Mucosa of descending colon (tissue), 3 donors: ENCODE measurements at places on chromosomes 7 and 10. TPM values are rescaled to one million over a fixed set of nuclear protein-coding genes. Genes with fewer than 3 reads are reported as not detected.

TMEM26 gene
- total RNA-seq = 1.2 TPM

TMEM236 gene
- 59.9 TPM for total RNA-seq

PDE1C gene
- total RNA-seq = 2.5 TPM

ATP5F1C gene
- 323 TPM for total RNA-seq

POT1 gene
- 13.7 TPM for total RNA-seq

ZNF680 gene
- 9.9 TPM for total RNA-seq

DNA sequence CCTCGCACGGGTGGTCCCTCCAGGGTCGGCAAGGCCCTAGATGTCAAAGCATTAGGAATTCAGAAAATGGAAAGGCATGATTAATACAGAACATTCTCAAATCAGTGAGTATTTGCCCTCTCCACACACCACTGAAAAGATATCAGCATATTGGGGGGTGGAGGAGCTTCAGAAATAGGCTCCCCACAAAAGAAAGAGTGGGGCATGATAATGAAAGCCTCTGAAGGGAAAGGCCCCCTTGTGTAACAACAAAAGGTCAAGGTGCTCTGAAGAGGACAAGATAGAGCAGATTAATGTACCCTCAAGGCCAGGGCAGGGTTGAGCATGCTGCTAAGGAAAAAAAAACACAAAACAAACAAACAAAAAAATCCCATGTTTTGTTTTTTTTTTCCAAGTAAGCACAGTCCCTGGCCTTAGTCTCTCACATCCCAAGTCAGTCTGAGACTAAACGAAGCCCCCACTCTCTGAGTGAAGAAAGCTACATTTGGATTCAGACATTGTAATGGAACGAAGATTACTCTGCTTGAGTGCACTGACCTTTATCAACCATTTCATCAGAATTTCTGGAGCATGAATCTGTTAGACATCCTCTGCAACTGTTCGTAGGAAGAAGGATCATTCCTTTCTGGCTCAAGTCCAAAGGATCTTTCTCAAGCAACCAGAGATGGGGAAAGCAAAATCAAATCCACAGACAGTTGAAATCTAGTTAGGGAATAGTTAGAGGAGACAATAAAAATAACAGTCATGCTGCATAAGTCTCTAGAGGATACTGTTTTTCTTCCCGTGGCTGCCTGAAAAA lies 27.4 kb upstream of the DGKI start:
- no peak for DNase-seq

DNA sequence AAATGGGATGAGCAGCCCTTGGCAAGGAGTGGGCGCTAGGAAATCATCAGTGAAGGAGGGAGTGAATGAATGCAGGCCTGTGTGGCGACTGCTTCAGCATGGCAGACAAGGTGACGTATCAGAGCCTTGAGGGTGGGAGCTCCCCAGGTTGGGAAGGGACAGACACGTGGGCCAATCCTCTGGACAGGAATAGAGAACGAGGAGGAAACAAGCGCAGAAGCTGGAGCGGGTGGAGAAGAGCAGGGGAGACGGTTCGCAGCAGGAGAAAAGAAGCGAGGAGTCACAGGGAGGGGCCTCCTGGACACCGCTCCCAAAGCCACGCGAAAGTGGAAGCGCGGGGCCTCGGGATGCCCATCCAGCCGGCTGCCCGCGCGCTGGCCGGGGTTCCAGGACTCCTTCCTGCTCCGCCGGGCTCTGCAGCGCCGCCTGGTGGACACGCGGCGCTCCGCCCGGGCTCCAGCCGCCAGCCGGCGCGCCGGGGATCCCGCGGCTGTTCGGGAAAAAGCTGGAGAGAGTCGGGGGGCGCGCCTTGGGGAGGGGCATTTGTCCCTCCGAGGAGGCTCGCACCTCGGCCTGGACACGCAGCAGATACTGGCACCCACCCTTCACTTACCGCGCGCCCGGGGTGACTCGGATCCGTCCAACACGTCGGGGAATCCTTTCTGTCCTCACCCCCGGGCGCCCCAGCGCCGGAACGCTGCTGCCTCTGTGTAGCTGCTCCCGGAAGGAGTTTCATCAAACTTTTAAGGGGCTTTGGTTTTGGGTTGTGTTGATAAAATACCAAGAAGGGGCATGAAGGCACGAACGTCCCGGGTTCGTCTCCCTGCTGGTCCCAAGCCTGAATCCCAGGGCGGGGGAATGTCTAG lies 6.3 kb downstream of the ZNF503 start:
- peak; percentile 82 for DNase-seq

- no peak for DNase-seq
These were observed 180.9 kb downstream of the CDK14 start for GRCh38 chr7:90777041-90777440.

DNA sequence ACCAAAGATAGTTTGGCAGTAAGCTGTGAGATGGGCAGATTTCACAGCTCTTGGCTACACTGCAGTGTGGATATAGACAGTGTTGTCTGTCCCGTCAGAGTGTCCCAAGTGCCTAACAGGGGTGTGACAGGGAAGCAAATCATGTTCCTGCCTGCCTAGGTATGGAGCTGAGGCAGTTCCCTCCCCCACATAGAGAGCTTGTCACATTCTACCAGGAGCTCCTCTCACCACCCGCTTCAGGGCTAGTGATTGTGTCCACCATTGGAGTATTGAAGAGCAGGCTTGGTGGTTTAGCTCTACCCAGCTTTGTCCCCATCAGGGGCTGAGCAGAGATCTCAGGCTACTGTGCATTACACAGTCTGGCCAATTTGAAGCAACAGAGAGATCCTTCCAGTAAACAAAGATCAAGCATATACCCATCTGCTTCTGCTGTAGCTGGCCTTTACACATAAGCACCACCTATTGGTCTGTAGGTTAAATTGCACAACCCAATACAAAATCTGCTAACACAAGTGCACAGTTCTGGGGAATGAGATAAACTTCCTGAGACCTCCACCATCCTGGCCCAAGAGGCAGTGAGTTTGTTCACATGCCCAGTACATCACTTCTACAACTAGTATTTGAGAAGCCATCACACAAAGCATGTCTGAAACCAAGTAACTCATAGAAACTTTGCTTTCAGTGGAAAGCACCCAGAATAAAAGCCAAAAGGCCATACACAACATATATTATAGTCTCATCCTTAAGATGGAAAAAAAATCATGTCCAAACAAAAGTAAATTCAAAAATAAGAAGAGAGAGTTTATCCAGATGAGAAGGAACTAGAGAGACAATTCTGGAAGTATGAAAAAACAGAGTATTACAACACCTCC lies 67.3 kb downstream of the GLCCI1 start:
- DNase-seq = no peak

DNA sequence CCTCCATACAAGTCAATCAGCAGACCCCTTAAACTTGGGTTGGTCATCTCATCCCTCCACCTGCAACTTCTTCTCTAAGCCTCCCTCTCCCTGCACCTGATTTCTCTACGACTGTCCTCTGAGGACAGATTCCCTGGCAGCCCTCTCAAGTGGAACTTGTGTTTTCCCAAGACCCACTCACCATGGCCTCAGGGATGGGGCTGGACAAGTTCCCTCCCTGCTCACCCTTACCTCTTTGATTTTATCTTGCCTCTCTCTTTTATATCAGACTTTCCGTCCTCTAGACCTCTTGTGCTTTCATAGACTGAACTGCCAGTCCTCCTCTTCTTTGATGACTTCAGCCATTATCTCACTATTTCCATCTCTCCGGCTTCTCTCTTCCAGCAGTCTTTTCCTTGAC lies 46.2 kb upstream of the ARL4A start:
- DNase-seq = no peak

GRCh38 chr7:44979481-44980392 lies 922 bp upstream of the MYO1G start:
- no peak for DNase-seq

GRCh38 chr10:6074489-6075301 lies 12.5 kb upstream of the IL2RA start:
- DNase-seq = no peak

GRCh38 chr7:84529480-84530205 lies 335.1 kb upstream of the SEMA3A start:
- DNase-seq = no peak

- DNase-seq = no peak
These were observed 67.0 kb downstream of the MDFIC start for GRCh38 chr7:114988755-114989375.

GRCh38 chr7:2130096-2130375 lies 102.7 kb downstream of the MAD1L1 start:
- DNase-seq = no peak
